NCI-H510A (cell line): ENCODE measurements at places on chromosomes 1 and 21.

- DNase-seq: no peak
These were observed 2.1 kb upstream of the SLC2A1 start for GRCh38 chr1:42960566-42961311.

- no peak for DNase-seq
These were observed 6.7 kb upstream of the MAN1C1 start for GRCh38 chr1:25609921-25610320.

- no peak for DNase-seq
These were observed 170.1 kb downstream of the DHRS3 start for GRCh38 chr1:12447849-12448312.

GRCh38 chr1:160862203-160863060 is at the start of gene CD244:
CD244 (minus strand) TSS chr1:160862887; CDS start chr1:160862677, 210 bp downstream.
- no peak for DNase-seq

DNA sequence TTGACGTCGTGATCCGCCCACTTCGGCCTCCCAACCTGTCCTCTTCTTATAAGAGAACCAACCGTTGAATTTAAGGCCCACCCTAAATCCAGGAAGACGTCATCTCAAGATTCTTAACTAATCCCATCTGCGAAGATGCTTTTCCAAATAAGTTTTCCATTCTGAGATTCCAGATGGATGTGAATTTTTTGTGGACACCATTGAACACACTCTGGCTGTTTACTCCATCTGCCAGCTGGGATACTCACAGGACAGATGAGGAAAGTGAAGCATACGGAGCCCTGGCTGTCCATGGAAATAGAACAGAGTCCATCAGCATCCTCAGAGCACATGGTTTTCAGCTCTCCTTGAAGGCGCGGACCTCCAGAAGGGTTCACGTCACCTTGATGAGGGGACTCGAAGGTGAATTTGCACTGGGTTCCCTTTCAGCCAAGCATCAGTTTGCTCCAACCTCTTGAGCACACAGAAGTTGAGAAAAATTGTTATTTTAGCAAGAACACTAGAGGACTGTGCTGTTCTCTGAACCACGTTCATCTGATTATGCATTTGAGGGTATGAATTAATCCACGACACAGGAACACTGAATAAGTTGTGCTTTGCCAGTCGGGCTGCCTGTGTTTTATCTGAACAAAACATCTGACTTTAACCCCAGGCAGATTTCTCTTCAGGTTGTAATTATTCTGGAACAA is 68.6 kb downstream of the KAZN start:
- DNase-seq: no peak

DNA sequence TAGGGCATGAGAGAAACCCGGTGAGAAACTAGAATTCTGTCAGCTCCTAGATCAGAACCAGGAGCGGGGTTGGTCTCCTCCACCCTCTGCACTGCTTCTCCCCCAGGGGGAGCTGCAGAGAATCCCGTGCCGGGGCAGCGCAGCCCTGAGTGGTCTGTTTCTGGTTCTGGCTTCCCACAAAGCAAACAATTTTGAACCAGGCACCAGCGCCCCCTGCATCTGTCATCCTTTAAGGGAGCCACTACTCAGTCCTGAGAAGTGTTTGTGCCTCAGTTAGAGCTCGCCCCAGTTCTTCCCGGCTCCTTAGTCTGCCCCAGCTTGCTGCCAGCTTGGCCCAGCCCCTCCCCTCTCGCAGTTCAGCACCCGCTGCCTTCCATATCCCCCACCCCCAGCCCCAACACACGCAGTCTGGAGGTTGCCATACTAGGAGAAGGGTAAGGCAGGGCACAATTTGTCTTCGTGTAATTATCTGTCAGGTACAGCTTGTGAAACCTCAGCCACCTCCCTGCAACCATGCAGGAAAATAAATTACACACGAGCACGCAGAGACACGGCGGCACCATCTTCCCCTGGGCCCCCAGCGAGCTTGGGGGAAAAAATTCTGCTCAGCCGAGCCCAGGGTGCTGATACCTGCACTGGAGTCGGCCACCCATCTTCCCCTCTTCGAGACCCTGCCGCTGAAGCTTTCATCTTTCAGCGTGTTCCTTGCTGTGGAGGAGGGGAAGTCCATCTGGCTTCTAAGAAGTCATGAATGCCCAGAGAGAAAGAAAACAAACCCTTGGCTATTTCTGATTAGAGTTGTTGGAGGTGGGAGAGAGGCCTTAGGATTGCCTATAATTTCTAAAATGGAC is 62.6 kb upstream of the CD1D start:
- no peak for DNase-seq

DNA sequence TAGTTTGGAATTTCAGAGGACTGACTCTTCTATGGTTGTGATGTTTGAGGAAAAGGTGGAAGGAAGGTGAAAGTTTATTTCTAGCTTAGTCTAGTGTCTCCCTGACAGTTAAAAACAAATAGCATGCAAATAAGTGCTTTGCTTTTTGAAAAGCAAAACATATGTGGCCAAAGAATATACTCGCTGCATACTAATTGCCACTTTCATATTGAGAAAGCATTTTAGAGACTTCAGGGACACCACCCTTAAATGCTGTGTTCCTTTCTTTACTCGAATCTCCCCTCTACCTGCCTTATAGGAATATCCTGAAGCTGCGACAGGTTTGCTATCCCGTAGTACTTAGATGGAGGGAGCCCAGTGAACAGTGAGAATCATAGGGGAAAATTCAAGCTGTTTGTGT is 23.2 kb downstream of the GLUL start:
- no peak for DNase-seq

- DNase-seq: no peak
These were observed 178.5 kb upstream of the GALNT2 start for GRCh38 chr1:229888561-229889001.

- DNase-seq: no peak
These were observed 122.0 kb downstream of the SEC16B start for GRCh38 chr1:177847843-177848242.

GRCh38 chr1:12460911-12461621 is 156.9 kb downstream of the DHRS3 start:
- DNase-seq: no peak

DNA sequence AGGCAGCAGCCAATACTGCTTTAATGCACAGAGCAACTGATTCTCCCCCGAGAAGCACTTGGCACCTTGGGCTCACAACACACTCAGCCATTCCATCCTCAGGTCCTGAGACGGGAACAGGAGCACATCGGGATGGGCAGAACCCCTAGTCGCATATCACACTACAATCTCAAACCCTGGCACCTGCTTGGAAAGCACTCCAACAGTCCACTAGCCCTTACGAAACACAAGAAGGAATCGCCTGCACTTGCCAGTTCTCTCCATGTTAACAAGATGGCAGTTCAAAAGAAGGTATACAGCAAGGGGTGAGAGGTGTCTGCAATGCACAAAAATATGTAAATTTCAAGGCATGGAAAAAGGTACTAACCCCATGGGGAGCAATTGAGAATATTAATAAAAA is 21.4 kb downstream of the JAK1 start:
- no peak for DNase-seq

- DNase-seq: no peak
These were observed 183.0 kb downstream of the SDCCAG8 start for GRCh38 chr1:243438815-243439214.

- no peak for DNase-seq
These were observed 13.3 kb downstream of the LDLRAD2 start for GRCh38 chr1:21825393-21825792.

GRCh38 chr1:35505911-35506798 is 51.0 kb downstream of the KIAA0319L start:
- DNase-seq: no peak

- no peak for DNase-seq
These were observed 14.4 kb downstream of the ELAVL4 start for GRCh38 chr1:50123071-50123470.

DNA sequence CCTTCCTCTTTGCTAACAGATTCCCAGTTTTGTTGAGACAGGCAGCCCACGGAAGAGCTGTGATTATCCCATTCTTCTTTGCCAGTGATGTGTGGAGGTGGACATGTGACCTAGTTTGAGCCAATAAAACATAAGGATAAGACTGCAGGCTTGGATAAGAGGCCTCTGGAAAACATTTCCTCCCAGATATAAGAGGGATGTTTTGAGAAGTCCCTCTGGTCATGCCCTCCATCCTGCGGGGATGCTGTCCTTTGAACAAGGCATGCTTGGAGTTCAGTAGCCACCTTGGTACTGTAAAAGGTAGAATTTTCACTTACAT is 155.7 kb downstream of the TM2D1 start:
- DNase-seq: no peak

- DNase-seq: no peak
These were observed 27.2 kb downstream of the SSBP3 start for GRCh38 chr1:54378874-54379554.

- no peak for DNase-seq
These were observed 159.5 kb downstream of the DISC1 start for GRCh38 chr1:231786126-231786525.

DNA sequence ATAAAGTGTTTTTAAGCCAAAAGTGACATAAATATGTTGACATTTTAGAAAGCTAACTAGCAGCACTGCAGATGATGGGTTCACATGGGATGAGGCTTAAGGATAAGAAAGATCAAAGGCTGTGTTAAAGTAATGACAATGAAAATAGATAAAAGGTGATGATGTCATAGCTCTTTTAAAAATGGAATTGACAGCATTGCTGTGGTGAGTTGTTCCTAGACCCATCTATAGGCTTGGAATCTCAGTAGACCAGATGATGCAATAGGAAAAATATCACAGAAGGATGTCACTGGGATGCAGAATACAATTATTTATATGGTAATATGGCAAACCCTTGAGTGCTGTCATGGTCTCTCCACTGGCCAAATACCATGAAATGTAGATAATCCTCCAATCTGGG is 286.0 kb downstream of the PLA2G4A start:
- DNase-seq: no peak

DNA sequence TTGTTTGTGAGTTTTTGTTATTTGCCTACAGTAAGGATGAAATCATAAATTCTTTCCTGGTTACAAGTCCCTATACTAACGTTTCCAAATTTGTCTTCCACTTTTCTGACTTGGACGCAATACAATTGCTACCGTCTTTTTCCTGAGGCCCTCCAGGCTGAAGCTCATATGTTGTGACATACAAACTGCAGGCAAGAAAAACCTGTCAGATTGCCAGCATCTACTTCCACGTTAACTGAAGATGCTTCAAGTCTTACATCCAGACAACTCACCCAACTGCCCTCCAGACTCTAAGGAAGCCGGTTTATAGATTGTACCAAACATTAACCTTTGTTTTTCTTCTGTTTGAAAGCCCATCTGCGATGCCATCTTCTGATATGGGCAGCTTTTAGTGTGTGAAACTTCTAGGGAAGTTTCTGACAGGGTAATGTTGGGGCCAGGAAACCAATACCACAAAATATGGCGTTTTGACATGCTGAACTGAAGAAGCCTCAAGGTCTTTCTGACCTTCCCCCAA is 21.4 kb upstream of the RNF11 start:
- no peak for DNase-seq

- DNase-seq: no peak
These were observed 18.7 kb upstream of the CAMK1G start for GRCh38 chr1:209564849-209565248.

- no peak for DNase-seq
These were observed 8.0 kb downstream of the OSBPL9 start for GRCh38 chr1:51624855-51625254.

- DNase-seq: no peak
These were observed 536.6 kb downstream of the RWDD3 start for GRCh38 chr1:95770581-95770980.

GRCh38 chr1:10064416-10065343 is 31.9 kb downstream of the UBE4B start:
- no peak for DNase-seq

DNA sequence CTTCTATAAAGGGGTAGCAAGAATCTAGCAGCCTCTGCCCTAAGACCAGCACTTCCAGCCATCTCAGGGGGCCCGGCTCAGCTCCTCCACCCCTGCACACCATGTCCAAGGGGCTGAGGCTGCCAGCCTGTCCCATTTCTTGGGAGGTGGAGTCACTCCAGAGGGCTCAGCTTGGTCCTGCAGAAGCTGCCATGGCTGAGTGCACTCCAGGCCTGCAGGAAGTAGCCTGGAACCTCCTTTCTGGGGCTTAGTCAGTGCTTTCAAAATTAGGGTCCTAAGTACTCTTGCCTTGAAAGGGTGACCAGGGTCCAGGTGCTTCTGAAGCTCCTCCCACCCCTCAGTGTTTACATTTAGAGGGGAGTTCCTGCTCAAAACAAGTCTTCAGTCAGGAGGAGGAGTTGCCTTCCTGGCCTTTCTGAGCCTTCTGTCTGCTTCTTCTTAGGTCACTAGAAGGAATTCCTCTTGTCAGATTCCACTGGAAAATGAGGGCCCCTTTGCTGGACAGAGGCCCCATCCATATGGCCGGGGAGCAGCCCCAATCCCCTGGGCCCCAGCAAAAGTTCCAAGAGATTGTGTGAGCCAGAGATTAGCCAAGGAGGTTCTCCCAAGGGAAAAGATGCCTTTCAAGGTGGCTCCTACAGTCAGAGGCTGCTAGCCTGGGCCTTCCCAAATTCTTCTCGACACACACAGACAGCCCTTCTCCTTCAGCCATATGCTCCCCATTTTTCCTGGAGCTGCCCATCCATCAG is 128.1 kb upstream of the VAMP3 start:
- no peak for DNase-seq

- DNase-seq: no peak
These were observed 13.0 kb downstream of the EDARADD start for GRCh38 chr1:236407059-236407458.

DNA sequence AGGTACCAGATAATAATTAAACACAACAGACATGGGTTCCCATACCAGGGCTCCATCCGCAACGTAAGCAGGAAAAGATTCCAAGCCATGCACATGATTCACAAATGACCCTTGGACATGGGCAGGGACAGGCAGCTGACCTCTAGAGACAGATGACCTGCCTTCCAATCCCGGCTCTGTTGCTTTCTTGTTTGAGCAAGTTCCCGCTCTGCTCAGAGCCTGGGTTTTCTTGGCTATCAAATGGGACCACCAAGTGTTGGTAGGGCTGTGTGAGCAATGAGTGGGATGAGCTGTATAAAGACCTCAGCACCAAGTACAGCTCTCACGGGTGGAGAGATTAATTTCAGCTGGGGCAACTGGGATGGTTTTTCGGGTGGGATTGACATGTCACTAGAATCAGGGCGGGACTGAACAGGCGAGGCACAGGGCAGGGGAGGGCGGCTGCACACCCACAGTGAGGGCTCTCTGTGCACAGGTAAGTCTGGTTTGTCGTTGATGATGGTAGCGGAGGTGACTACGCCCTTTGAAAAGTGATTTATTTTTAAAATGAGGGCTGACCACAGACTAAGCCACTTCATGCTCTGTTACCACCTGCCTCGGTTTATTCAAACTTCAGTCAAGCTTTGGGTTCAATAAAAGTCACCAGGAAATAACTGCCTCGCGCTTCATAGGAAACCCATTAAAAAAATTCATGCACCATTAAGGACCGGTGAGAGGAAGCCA is 57.5 kb upstream of the IFFO2 start:
- DNase-seq: no peak
